ENCODE measurements at places on chromosomes 3 and 15. TPM values are rescaled to one million over a fixed set of nuclear protein-coding genes. Genes with fewer than 3 reads are reported as not detected.

The TM2D3 gene
- 40.4 TPM for total RNA-seq

- no peak overlapping the region for H3K4me3 ChIP-seq
- no peak for DNase-seq
- no peak overlapping the region for H3K27ac ChIP-seq
Measured at GRCh38 chr3:139123377-139124095, 78.8 kb upstream of the PRR23C start.

GRCh38 chr3:101464235-101464634 lies 48.8 kb downstream of the SENP7 start:
- H3K27ac ChIP-seq, result no peak overlapping the region
- DNase-seq, result no peak
- H3K4me1 ChIP-seq, result peaks cover 11% of the 10 kb centered on the region
- peaks cover 30% of the 10 kb centered on the region for H3K36me3 ChIP-seq
- H3K4me3 ChIP-seq, result no peak overlapping the region
- no peaks in the 10 kb centered on the region for H3K27me3 ChIP-seq

- H3K36me3 ChIP-seq, result peaks cover 16% of the 10 kb centered on the region
- peak overlapping the region; percentile 21 for H3K27ac ChIP-seq
- H3K4me1 ChIP-seq, result peaks cover 29% of the 10 kb centered on the region
- no peaks in the 10 kb centered on the region for H3K27me3 ChIP-seq
- H3K4me3 ChIP-seq, result no peak overlapping the region
Measured at GRCh38 chr3:50564321-50564720, 3.2 kb downstream of the C3orf18 start.

DNA sequence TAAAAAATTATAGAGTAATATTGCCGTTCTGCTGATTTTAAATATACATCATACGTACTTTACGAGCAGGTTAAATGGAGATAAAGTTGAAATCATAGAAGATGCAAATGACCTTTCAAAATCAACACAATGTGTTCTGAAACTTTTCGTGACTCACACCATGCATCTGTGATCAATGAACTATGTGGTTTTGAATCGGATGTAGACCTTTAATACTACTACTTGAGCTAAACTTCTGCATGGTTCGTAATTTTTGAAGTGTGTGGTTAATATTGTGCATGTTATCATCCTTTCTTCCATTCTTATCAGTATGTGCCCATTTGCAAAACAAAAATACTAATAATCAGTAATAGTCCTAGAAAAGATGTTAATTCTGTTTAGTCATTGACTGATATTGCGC lies 58.9 kb downstream of the GASK1A start:
- H3K4me1 ChIP-seq, result peaks cover 5% of the 10 kb centered on the region
- H3K4me3 ChIP-seq, result no peak overlapping the region
- DNase-seq, result no peak
- no peaks in the 10 kb centered on the region for H3K36me3 ChIP-seq

All from activated T-helper 2 cell treated with anti-CD3 and anti-CD28 coated beads, Interferon-gamma antibody, Interleukin-2, Interleukin-4, amounts not matched to agents 10 μg/mL and 5 μg/mL and 100 μg/mL, durations not matched to agents 14 hours and 24 hours and 36 hours (primary cell).